Activated naive CD4-positive, alpha-beta T cell treated with Interleukin-2 at 50 U/mL for 16 hours (primary cell): ENCODE measurements at places on chromosomes 1 and 21.

- no peak for DNase-seq
These were observed 5.1 kb downstream of the KCNJ9 start for GRCh38 chr1:160086456-160086892.

GRCh38 chr21:39288987-39289386, 24.4 kb downstream of the BRWD1 start:
- DNase-seq = no peak

DNA sequence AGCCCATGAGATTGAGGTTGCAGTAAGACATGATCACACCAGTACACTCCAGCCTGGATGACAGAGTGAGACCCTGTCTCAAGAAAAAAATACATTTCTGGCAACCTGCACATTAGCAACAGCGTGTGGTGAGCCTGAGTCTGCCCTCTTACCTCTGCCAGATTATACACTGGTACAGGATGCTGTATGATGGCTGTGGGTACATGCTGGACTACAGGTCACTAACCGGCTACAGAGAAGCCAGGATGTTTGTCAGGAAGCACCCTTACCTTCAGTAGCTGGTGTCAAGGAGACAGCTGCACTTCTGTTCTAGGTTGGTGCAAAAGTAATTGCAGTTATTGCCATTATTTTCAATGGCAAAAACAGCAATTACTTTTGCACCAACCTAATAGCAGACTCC, 575.7 kb downstream of the NPHP4 start:
- DNase-seq = no peak

- no peak for DNase-seq
These were observed 76.9 kb downstream of the FH start for GRCh38 chr1:241442686-241443085.

GRCh38 chr1:17052038-17052437, 1.8 kb downstream of the SDHB start:
- no peak for DNase-seq

DNA sequence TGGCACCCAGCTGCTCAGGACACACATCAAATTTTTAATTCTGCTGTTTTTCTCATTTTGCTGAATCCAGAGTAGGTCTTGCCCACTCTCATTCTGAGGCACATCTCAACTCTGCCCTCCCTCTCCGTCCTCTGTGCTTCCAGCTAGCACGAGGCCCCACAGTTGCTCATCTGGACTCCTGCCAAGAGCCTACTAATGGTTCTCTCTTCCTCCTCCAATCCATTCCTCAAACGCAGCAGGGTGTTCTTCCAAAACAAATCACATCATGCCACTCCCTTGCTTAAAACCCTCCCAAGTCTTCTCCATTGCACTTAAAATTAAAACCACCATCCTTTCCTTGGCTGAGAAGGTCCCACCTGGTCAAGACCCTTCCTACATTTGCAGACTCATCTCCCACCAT, 49.8 kb upstream of the SCAF4 start:
- no peak for DNase-seq

DNA sequence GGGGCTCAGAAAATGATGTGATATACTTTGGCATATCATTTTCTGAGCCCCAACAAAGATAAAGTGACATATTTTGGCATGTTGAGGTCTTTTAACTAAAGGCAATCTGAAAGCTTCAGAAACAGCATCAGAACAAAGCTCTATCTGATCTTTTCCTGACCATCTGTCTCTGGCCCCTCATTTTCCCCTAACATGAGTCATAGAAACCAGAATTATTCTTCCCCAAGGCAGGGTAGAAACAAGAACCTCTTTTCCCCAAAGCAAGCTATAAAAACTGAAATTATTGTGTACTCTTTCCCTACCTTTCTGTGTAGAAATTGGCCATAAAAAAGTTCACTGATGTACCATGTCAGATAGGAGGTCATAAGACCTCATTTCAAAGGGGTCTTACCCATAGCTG, 48.7 kb upstream of the PLA2G4A start:
- DNase-seq = no peak

- DNase-seq = peak; percentile 29
These were observed 30.0 kb upstream of the LRRC8C start for GRCh38 chr1:89602871-89603404.

- peak; percentile 65 for DNase-seq
These were observed 32.9 kb upstream of the ATP2B4 start for GRCh38 chr1:203593723-203594122.

GRCh38 chr1:80987824-80988223, 812.9 kb upstream of the ADGRL2 start:
- DNase-seq = no peak

GRCh38 chr1:5909576-5910275, 82.5 kb downstream of the NPHP4 start:
- DNase-seq = no peak

- no peak for DNase-seq
These were observed 65.3 kb downstream of the ZNF697 start for GRCh38 chr1:119582801-119583200.

DNA sequence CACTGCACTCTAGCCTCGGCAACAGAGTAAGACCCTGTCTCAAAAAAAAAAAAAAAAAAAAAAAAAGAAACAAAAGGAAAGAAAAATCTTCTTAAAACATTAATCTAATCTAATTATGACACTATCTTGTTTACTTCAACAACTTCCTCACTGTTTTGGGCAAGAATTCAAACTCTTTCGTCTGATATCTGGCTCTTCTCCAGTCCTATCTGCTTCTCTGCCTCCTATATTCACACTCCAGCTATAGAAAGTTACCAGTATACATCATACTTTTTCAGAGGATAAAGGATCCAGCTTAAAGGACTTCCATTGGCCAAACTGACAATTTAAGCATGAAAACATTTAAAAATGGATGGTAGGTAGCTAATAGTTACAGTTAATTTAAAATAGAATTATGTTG, 47.3 kb downstream of the EIF2B3 start:
- DNase-seq = no peak

DNA sequence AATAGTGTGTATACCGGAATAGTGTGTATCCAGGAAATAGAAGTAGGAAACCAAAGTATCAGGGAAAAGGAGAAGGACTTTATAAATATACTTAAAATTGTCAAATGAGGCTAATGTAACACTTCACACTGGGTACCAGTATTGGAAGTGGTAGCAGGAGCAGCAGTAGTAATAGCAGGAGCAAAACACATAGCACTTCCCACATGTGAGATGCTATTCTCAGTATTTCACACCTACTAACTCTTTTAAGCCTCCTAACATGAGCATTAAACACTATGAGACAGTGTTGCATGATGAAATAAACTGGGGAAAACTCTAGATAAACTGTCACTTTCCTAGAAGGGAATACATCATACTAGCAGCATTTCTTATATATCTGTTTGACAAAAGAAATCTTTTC, 376.7 kb downstream of the VAV3 start:
- no peak for DNase-seq

DNA sequence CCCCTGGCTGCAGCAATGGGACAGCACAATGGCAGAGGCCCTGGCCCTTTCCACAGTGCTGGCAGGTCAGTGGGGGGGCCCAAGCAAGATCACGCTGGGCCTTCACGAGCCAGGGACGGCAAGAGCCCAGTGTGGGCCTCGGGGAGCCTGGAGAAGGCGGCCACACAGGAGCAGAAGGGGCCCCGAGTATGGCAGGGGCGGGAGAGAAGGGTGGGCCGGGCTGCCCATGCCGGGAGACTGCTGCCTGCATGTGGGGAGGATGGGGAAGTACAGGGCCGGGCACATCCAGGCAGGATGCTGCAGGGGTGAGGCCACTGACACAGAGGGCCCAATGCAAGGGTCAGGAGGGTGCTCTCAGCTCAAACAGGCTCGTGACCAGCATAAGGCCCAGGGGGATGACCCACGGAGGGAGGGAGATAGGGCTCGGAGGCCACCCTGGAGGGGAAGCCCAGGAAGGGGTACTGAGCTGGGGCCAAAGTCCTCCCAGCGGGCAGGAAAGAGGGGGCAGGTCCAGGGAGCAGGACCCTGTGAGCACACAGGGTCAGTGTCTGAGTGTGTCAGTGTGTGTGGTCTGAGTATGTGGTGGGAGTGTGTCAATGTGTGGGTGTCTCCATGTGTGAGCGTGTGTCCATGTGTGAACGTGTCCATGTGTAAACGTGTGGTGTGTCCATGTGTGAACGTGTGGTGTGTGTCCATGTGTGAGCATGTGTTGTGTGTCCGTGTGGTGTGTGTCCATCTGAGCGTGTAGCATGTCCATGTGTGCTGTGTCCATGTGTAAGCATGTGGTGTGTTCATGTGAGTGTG, 13.1 kb downstream of the SLC19A1 start:
- DNase-seq = no peak

DNA sequence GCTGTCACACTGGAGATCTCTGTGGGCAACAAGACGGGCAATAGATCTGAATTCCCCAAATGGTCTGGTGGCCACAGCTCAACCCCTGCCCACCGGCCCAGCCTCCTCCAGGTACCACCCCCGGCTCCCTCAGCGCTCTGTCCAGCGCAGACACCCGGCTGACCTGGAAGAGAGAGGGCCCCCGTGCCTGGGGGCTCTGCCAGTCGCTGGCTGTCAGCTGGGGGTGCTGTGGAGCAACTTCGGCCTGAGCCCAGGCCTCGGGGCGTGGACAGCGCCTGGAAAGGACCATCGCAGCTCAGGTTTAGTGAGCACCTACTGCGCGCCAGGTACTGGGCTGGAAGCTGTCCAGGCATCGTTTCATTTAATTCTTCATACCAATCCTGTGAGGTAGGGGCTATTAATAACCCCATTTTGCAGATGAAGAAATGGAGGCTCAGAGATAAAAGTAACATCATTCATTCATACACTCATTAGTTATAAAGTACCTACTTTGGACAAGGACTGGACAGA, 51.0 kb downstream of the AHDC1 start:
- DNase-seq = no peak

DNA sequence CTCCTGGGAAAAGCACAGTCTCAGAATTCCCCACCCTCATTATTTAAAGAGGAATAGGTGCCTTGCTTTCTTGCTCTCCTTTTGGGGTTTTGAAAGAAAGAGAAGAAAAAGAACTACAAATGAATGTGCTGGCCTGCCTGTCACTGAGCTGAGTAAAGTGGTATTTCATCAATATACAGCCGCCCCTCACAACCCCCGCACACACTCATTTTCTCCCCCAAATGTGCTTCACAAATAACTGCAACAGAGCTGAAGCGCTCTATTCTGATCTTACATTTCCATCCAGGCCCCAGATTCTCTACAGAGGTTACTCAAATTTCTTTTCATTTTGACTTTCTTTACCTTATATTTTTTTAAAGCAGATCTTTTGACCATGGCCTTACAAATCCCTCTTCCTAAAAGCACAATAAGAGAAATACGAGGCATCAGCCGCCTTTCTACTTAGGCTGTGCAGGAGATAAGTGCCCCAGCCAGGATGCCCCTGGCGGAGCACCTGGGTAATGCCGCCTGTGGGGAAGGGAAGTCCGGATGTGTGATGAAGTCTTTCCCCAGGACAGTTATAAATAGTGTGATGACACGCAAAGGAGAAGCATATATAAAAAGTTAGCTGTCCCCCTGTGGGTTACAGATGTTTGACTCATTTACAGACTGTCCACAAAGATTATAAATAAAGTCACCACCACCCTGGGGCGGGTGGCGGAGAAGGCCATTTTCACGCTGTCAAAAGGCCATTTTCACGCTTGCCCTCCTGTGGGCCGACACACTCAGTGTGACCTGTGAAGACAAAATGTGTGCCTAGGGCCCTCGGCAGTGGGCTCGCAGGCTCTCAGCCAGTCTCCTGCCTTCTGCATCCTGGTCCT, 6.5 kb downstream of the KCNN3 start:
- DNase-seq = peak; percentile 60

GRCh38 chr1:236727521-236727920, 41.2 kb downstream of the ACTN2 start:
- DNase-seq = no peak

- DNase-seq = no peak
These were observed 65.9 kb upstream of the TIAM1 start for GRCh38 chr21:31409831-31410487.

- DNase-seq = no peak
These were observed 74.1 kb upstream of the CNIH3 start for GRCh38 chr1:224541901-224542630.

- DNase-seq = peak; percentile 52
These were observed 486 bp downstream of the HSPA13 start for GRCh38 chr21:14382486-14382834.

GRCh38 chr1:41809692-41810091, 109.0 kb downstream of the HIVEP3 start:
- no peak for DNase-seq

DNA sequence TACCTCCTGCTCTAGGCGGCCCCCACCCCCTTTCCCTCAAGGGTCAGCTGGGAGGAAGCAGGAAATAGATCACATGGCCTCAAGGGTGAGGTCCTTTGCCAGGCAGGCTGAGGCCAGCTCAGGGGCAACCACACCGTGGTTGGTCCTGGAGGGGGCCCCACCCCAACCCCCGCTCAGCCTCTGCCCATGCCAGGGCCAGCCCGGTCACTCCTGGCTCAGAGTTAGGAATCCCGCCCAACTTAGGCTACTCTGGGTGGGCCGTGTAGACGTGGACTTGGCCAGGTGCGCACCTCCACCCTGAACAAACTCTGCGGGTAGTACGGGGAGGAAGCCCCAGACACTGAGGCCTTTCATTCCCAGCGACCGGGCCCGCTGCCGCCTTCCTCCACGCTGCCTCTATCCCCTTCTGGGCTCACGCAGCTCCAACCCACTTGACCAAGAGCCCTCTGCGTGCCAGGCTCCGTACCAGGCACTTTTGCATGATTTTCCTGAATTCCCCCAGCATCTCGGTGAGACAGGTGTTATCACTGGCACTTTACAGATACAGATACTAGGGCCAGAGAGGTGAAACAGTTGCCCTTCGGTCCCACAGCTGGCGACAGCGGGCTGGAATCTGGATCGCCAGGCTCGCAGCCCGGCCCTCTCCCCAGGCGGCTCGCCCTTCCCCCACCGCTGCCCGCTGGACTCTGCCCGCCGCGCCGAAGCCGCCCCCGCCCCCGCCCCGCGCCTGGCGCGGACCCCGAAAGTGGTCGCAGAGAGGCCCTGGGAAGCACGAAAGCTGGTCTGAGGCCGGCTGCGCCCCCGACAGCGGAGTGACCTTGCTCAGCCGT, 769 bp downstream of the GALE start:
- peak; percentile 32 for DNase-seq

DNA sequence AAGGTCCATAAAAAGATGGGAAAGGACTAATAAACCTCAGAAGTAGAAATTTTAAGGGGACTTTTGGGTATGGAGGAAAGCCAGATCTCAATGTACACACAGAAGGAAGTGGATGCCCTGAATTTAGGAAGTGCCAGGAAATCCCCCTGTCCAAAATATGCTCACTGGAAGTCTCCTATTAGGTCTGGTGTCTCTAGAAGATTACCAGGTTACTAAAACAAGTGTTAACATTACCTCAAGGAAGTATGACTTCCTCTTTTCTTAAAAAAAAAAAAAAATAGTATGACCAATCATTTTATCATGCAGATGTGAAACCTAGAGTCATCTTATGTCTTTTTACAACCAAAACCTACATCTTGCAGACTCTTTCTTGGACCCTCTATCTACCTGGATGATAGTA, 30.7 kb downstream of the CD58 start:
- DNase-seq = no peak

DNA sequence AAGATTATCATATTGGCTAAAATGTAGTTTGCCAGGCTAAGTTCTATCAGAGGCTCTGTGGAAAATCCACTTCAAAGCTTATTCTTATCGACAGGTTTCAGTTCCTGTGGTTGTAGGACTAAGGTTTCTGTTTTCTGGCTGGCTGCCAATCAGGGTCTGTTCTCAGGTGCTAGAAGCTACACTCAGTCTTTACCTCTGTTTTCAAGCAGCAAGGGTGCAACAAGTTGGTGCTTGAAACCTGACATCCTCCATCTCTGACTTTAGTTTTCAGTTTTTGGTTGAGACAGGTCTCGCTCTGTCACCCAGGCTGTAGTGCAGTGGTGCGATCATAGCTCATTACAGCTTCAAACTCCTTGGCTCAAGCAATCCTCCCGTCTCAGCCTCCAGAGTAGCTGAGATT, 15.3 kb upstream of the TMCO2 start:
- DNase-seq = peak; percentile 38

- no peak for DNase-seq
These were observed 27.6 kb upstream of the SARS1 start for GRCh38 chr1:109185990-109186732.
